AG09319 (cell line): ENCODE measurements at places on chromosomes 7 and 10.

DNA sequence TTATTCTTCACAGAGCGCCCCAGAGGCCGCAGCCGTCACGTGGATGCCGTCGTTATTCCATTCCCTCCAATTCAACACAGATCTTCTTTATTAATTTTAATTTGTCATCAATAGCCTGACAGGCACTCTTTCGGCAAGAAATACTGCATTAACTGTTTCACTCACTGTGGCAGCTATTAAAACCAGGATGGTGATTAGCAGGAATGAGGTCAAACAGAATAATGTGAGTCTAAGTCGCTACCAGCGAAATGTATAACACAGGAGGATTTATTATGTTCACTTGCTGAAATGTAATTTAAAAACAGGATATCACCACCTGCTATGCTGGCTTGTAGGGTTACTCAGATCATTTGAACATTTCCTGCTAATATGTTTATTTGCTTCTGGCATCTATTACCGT, 74.2 kb upstream of the MGMT start:
- no peak for DNase-seq

- DNase-seq = peak; percentile 79
Measured at GRCh38 chr7:41809529-41809939, 106.6 kb upstream of the INHBA start.

GRCh38 chr7:31083210-31083786, 31.2 kb downstream of the ADCYAP1R1 start:
- no peak for DNase-seq

DNA sequence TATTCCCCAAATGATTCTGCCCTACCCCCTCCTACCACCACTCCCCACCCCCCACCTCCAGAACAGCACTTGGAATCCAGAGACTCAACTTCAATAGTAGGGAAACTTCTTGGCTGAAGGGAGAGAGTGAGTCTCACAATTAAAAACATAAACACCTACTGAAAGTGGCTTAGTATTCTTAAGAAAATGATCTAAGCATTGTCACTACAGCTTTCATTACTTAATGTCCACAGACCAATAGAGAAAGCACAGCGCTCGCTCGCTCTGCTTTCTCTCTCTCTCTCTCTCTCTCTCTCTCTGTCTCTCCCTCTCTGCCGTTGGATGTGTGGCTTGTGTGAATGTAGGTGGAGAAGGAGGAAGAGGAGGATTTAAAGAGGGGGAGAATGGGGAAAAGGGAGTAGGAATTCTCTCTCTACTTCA, 1.5 kb upstream of the SEMA3A start:
- peak; percentile 46 for DNase-seq

DNA sequence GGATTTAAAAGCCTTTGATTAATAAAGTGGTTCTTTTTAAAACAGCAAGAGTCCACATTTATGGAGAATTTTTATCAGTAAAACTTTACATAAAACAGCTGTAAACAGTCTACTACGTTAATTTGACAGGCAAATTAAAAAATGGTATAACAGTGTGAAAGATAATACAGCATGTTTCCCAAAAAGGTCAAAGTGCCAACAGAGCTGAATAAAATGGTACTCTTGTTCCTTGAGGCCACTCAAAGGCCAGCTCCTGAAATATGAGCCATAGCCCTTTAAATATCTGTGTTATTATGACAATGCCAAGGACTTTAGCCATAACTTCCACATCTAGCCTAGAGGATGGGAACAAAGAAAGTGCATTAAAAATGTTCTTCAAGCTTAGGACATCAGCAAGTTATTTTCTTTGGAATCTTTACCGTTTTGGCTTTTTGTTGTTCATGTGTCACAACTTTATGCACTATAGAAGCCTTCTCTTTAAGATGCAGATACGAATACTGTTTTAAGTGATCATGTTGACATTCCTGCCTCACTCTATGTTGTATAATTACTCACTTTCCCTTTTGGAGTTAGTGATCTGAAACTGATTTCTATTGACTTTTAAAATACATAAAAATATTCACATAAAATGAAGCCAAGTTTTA, 165.6 kb downstream of the RNLS start:
- no peak for DNase-seq

GRCh38 chr7:33937871-33938270, 32.5 kb downstream of the BMPER start:
- DNase-seq = no peak

GRCh38 chr7:55246171-55246570, 119.0 kb upstream of the LANCL2 start:
- no peak for DNase-seq

- DNase-seq = no peak
Measured at GRCh38 chr7:74284781-74285259, 4.4 kb upstream of the CLIP2 start.
